Left cardiac atrium (tissue), 4 donors: ENCODE measurements at places on chromosomes 7 and 10.

GRCh38 chr10:66457629-66458028 lies 468.2 kb upstream of the LRRTM3 start:
- no peak for DNase-seq

- no peak for DNase-seq
These were observed 124.8 kb downstream of the CNNM2 start for GRCh38 chr10:103042908-103043307.

- DNase-seq: no peak
These were observed 4.8 kb upstream of the UBE2D4 start for GRCh38 chr7:43921423-43921822.

DNA sequence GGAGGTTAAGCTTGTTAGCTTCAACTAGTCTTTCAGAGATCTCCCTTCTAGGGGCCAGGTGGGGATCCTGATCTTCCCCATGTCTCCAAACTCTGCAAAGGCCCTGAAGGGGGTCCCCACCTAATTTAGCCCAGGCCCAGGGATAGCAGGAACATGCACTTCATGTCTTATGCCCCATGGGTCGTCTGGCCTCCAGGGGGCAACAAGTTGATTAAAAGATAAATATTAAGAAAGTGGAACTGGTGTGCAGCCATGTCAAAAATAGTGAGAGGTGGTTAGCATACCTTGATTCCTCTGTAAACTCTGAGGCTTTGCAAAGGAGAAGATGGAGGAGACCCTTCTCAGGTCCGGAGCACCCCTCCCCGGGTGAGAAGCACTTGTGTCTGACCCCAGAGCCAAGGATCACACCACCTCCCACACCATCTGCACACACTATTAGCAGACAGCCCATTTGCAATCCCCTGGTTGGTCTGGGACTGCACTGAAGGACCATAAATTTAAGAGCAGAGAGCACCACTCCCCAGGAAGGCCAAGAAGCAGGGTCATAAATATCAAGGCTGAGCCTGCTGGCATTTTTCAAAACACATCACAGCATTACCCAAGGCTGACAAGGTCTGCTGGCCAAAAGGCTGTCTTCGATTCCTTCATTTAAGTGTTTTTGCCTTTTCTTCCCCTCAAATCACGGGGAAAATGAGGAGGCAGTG lies 44.2 kb upstream of the LRRC18 start:
- DNase-seq: no peak
